Stomach (tissue), 19 donors: ENCODE measurements at places on chromosomes 11 and 22. TPM values are rescaled to one million over a fixed set of nuclear protein-coding genes. Genes with fewer than 3 reads are reported as not detected.

HOATZ gene
- not detected for total RNA-seq

MAJIN gene
- total RNA-seq: not detected

MRGPRX4 gene
- not detected for total RNA-seq

NCAM1 gene
- total RNA-seq: 84.8 TPM

ZNF215 gene
- 0.89 TPM for total RNA-seq

GRIK4 gene
- total RNA-seq: not detected

GGT1 gene
- 21.1 TPM for total RNA-seq

OR4D5 gene
- total RNA-seq: not detected

ADM2 gene
- total RNA-seq: 0.37 TPM

HEPHL1 gene
- not detected for total RNA-seq

OR56A1 gene
- total RNA-seq: not detected

MYEOV gene
- 0.92 TPM for total RNA-seq

KRTAP5-2 gene
- total RNA-seq: not detected

OR51E2 gene
- 0.37 TPM for total RNA-seq

PHLDA2 gene
- 3.1 TPM for total RNA-seq

CDKN1C gene
- total RNA-seq: 99.1 TPM

SYCE3 gene
- not detected for total RNA-seq

KCNQ1 gene
- total RNA-seq: 32.7 TPM

JHY gene
- 2.9 TPM for total RNA-seq

TIGD3 gene
- 4.5 TPM for total RNA-seq

MFRP gene
- total RNA-seq: not detected

PARVG gene
- total RNA-seq: 54.5 TPM

CECR2 gene
- total RNA-seq: 0.14 TPM

TMEM132A gene
- 29.2 TPM for total RNA-seq

CD6 gene
- total RNA-seq: not detected

SLC37A2 gene
- total RNA-seq: 0.87 TPM

PIH1D2 gene
- not detected for total RNA-seq

OR52I1 gene
- total RNA-seq: not detected
